ENCODE measurements at places on chromosomes 6 and 20.
A peak's percentile ranks its signal among the peaks of the same experiment; 100 is the strongest.

DNA sequence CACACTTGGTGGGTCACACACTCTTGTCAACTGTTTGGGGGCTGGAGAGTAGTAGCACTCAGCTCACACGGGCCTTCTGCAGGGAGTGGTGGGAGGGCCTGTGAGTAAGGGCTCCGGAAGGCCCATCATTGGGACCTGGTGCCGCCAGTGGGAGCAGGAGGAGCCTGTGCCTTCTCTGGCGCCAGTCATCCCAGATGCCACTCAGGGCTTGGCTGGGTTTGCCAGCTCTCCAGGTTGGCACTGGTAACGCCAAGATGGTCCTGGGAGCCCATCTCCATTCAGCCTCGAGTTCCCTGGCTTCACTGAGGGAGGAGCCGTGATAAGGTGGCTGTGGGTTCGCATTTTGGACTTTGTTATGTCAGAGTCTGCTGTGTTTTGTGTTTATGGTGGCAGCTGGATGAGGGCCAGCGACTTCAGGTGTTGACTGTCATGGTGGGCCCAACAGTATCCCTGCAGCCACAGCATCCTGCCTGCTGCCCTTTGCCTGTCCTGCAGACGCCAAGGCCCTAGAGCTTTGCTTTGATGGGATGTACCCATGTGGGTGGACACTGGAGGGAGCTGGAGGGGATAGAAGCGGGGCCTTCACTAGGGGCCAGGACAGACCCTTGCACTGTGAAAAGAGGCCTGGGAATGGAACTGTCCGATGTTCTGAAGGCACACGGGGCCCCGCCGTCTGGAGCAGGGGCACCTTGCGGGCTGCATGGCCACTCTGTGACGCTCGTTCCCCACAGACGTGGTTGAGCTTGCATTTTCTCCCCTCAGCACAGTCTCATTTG is 13.3 kb upstream of the DNAJC5 start:
- no peak for DNase-seq

DNA sequence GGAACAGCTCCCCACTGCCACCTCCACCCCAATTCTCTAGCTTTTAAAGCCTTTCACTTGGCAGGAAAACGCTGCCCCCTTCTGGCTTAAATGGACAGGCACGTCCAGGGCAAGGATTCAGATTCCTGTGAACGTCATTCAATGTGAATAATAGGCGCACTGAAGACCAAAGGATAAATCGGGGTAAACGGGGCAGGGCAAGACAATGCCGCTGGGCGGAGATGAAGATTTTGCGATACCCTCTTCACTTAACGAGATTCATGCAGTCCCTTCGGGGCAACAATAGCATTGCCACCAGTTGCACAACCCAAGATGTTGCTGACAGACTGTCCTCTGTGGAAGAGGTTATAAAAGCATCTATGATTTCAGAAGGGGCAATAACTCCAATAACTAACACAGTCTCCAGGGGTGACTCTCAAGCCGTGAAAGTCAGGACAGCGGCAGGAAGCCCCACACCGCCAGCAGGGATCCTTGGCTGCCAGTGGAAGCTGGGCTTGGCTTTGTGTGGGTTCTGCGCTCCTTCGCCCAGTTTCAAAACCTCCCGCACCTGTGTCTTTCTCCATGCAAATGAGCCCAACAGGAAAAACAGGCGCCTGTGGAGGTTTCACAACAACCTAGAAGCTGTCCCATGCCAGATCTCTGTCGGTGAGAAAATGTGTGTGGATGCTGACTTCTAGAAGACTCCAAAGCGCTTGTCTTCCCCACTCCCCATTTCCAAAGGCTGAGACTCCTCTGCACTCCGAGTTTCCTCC is 291.8 kb downstream of the BMP7 start:
- DNase-seq, result no peak

GRCh38 chr6:125733516-125734300 is 15.7 kb upstream of the HEY2 start:
- no peak for DNase-seq

- DNase-seq, result no peak
These were observed 173.7 kb upstream of the SSTR4 start for GRCh38 chr20:22861231-22861980.

GRCh38 chr20:4638826-4639225 is 82.9 kb upstream of the PRND start:
- DNase-seq, result no peak

- DNase-seq, result no peak
These were observed 25.7 kb upstream of the MRAP2 start for GRCh38 chr6:84007871-84008270.

- DNase-seq, result no peak
These were observed 217.5 kb upstream of the THEMIS start for GRCh38 chr6:128118401-128118800.

DNA sequence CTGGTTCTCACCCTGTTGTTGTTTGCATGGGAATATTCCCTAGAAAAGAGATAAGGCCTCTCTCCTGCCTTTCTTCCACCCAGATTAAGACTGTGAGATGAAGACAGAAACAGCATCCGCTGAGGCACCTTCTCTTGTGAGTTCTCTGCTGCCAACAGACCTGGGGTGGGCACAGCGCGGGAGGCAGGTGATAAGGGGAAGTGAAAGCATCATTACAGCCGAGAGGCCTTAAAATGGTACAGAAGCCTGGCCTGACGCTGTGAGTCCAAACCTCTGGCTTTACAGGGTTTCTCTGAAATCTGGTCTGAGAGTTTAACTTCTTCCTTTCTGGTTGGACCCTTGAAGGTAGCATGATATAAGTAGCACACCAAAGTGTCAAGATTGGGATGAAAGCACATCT is 21.0 kb upstream of the IYD start:
- DNase-seq, result no peak

DNA sequence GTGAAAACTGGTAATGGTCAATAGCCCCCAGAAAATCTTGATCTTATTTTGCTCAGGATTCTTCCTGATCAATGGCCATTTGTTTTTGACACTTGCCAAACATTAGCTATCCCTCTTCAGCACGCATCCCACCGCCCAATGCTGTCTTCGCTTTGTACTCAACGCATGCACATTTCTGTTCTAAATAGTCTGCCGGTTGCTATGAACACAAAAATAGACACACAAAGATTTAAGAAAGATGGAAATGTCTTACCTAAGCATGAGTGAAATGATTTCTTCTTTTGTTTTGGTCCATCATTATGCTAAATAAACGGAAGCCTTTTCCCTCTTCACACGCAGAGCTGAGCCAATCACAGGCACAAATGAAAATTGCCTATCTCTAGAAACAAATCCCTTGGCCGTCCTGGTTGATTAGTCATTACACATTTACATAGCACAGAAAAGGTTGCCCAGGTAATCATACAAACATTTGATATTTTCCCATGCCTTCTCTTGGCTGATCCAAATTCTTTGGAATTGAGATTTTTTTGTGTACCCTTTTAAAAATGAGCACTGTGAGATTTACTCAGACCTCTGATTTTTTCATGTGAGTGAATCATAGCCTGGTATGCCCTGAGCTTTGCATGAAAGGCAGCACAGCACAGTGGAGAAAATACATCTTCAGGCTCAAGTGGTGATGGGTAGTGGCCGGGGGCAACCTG is 70.5 kb upstream of the FAM184A start:
- DNase-seq, result no peak

DNA sequence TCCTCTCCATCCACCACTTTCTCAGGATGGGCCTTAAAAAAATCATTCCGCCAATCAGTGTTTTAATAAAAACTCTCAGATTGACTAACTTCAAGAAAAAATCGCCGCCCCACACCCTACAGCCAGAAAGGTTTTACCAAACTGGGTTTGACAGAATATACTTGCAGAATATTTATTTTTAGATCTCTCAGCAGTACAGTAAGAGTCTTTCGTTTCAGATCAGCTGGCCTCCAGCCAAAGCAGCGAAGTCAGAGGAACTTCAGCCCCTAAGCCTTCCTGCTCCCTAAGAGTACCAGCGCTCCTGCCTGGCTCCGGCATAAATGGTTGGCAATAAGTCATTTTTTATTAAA is 24.7 kb downstream of the TBC1D7 start:
- no peak for DNase-seq

DNA sequence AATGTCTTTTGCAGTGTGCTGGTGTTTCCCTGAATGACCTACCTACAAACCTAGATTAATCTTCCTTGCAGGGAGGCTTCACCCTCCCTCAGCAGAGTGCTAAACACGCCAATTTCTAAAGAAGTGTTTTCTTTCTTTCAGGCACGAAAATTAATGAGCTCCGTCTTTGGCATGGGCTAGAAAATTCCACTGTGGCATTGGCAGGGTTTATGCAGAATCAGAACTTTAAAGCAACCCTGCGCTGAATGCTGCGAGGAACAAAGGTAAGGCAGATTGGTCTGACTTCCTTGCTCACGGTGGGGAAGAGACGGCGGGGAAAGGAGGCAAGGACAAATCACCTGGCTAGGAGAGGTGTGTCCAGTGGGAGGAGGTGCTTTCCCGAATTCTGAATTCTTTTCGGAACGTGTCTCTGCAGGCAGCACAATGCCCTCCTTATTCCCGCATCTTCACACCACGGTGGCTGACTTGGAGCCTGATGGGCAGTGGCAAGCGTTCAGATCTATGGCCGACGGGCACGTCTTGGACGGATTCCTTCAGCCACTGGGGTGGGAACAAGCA is 6.2 kb upstream of the BANF2 start:
- no peak for DNase-seq

GRCh38 chr6:157647261-157647915 is 175.7 kb upstream of the SNX9 start:
- DNase-seq, result no peak

DNA sequence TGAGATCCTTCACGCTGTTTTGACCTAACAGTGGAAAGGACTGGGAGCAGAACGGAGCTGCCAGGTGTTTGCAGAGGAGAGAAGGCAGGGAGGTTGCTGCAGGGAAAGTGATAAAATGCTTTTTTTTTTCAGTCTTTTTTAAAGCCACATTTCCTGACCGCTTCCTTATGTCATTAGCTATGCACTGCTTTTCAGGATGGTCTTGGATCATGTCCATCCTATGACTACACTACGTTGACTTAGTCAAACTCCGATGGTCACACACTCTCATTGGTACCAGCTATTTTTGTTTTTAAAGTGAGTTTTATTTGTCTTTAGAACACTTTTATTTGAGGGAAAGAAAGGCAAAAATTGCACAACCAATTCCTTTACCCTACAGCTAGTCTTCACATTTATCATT is 89.2 kb upstream of the EXOC2 start:
- no peak for DNase-seq

DNA sequence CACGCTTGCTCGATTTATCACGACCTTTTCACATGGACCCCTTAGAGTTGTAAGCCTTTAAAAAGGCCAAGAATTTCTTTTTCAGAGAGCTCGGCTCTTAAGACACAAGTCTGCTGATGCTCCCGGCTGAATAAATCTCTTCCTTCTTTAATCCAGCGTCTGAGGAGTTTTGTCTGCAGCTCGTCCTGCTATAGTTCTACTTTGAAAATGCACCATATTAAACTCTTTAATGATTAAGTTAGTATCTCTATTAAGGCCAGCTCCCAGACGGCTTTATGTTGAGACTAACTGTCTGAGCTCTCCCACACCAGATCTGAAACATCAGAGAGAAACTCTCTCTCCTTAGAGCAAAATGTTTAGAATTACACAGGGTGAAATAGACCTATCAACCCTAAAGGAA is 18.0 kb upstream of the GSTA3 start:
- no peak for DNase-seq

GRCh38 chr6:52423971-52424381 is 3.8 kb downstream of the EFHC1 start:
- DNase-seq, result no peak

GRCh38 chr6:170144571-170145271 is 146.2 kb downstream of the DLL1 start:
- no peak for DNase-seq

GRCh38 chr6:40436685-40437604 is 150.2 kb downstream of the LRFN2 start:
- no peak for DNase-seq

DNA sequence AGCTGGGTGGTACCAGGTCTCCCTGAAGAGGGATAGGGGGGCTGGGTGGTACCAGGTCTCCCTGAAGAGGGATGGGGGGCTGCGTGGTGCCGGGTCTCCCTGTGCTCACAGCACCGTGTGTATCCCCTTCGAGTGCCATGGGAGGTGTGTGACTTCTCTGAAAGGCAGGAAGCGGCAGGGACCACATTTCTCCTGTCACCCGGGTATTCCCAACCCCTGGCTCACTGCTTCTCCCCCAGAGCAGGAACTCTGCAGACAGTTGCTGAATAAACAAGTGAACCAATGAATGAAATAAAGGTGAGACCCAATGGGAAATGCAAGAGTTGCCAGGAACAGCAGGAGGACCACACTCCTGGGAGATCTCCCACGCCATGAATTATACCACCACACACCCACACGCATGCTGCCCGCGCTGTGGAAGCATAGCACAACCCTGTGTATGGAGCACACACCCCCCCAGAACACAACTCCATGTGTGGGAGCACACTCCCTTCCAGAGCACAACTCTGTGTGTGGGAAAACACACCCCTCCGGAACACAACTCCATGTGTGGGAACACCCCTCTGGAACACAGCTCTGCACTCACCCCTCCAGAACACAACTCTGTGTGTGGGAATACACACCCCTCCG is 50.7 kb downstream of the RNASET2 start:
- no peak for DNase-seq

GRCh38 chr6:124438546-124439065 is 523.6 kb upstream of the RNF217 start:
- DNase-seq, result no peak

GRCh38 chr20:37850724-37851355 is 52.1 kb upstream of the VSTM2L start:
- DNase-seq, result no peak

DNA sequence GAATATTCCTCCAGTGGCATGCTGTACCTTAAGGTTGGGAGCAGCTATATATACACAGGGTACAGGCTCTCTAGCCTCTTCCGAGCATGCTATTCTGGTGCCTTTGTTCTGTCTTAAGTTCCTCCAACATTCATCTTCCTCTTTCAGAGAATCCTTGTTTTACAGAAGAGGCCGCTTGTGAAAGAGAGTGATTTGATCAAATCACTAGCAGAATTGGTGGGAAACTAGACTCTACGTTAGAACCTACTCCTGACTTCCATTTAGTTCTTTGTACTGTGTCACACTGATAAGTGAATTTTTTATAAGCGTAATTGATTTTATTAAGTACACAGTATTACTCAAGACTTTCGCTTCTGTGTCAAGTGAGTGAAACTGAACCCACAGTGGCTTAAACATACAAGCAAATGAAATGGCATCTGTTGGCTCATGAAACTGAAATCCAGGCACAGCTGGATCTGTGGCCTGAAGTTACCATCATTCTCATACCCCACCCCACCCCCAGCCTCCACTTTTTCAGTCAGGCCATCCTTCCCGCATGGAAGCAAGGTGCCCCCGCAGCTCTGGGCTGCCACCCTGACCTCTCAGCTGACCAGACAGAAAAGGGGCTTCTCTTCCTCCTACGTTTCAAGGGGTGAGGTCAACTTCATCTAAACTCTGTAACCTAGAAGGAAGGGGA is 102.3 kb downstream of the RPP40 start:
- DNase-seq, result no peak

GRCh38 chr6:158869826-158870648 is 50.9 kb upstream of the EZR start:
- DNase-seq, result peak; percentile 9

All from activated T-helper 1 cell treated with anti-CD3 and anti-CD28 coated beads, Interleukin-2, amount 50 U/mL, for 16 hours (primary cell).